ENCODE measurements at places on chromosomes 5 and 9.

- DNase-seq: peak; percentile 67
Observed at GRCh38 chr5:71757590-71758543, 38.8 kb downstream of the CARTPT start.

GRCh38 chr9:92917176-92917800 lies 30.0 kb upstream of the FGD3 start:
- no peak for DNase-seq

DNA sequence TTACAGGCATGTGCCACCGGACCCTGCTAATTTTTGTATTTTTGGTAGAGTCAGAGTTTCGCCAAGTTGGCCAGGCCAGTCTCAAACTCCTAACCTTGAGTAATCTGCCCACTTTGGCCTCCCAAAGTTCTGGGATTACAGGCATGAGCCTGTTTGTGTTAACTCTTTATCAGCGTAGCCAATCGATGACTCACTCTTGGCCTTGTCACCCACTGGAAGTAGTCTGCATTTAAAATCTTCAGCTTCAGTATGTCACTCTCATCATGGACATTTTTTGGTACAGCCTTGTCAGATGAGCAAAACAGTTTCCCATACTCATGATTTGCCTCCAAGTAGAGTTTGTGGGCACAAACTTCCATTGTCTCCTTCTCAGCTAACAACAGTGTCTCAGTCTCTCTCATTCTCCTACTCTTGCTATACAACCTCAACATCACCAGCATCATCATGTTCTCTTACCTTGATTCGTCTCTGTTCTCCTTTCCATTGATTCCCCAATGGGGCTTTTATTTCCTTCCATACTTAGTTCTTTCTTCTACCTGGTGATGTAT lies 22.5 kb downstream of the MUSK start:
- no peak for DNase-seq

GRCh38 chr5:153571162-153571561 lies 80.7 kb downstream of the GRIA1 start:
- no peak for DNase-seq

GRCh38 chr9:34179213-34180136 lies 632 bp downstream of the UBAP1 start:
- DNase-seq: peak; percentile 20

DNA sequence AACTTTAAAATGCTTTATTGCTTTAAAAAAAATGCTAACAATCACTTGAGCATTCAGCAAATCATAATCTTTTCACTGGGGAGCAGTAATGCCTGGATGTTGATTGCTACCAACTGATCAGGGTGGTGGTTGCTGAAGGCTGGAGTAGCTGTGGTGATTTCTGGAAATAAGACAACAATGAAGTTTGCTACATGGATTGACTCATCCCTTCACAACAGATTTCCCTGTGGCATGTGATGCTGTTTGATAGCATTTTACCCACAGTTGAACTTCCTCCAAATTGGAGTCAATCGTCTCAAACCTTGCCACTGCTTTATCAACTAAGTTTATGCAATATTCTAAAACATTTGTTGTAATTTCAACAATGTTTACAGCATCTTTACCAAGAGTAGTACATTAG lies 83.3 kb downstream of the MLLT3 start:
- DNase-seq: peak; percentile 46

- no peak for DNase-seq
Observed at GRCh38 chr5:5755888-5756287, 333.4 kb downstream of the ICE1 start.

- peak; percentile 89 for DNase-seq
Observed at GRCh38 chr9:91681461-91682305, 258.1 kb upstream of the NFIL3 start.

- DNase-seq: no peak
Observed at GRCh38 chr9:13651969-13652663, 372.6 kb upstream of the MPDZ start.

DNA sequence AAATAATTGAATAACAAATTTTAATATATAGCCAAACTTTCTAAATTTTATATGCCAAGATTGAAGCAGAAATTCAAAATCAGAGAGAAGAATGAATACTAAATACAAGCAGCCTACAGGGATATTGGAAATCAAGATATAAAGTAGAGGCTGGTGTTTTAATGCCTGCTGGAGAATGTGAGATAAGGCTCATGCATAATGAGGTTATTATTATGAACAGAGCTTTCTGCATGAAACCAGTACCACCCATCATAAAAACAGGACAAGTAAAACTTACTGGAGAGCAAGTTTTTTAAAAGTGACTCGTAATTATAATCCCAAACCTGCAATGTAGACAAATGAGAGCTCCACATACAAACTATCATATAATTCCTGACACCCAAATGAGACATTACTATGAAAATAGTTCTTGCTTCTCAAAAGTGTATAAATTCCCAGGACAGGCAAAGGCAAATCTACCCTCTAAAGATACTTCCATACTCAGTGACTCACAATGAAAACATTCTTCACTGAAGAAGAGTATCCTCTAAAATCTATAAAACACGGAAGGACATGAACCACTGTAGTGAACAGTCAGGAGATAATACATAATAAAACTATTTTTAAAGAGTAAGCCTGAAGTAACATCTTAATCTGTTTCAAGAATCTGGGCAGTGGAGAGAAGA lies 532.0 kb upstream of the GRAMD2B start:
- DNase-seq: no peak

DNA sequence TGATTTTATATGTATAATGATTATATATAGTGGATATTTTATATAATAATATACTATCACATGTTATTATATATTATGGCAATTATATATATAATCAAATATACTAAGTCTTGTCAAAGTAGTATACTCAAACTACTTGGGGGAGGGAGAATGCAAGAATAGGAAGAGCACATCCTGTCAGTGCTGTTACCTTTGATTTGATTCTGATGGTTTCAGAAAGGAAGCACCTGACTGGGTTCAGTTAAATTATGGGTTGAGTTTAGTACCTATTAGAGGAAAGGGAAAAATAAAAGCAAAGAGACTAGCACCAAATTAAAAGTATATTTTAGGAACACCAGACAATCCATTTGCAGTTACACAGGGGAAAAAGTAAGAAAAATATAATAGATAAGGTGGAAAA lies 107.6 kb downstream of the GRIA1 start:
- no peak for DNase-seq

GRCh38 chr9:110444911-110445310 lies 107.2 kb upstream of the TXNDC8 start:
- DNase-seq: peak; percentile 24
